ENCODE measurements at places on chromosomes 4 and X.

DNA sequence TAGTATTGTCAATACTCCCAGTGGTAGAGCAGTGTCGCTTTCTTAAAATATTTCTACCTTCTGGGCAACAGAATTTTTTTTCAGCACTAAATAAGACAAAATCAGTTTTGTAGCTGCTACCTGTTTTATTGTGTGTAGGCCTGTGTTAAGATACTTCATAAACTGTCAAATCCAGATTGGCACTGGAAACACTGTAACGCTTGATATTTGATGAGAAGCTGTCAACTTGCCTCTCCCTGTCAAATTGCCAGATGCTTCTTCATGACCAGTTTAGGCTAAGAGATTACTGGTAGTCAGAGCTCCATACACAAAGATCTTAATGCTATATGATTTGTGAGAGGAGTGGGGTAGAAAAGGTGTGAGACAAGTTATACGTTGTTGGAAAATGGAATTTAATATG lies 17.3 kb downstream of the TRAM1L1 start:
- DNase-seq = no peak

- DNase-seq = no peak
Observed at GRCh38 chr4:168844353-168845049, 165.6 kb downstream of the CBR4 start.

DNA sequence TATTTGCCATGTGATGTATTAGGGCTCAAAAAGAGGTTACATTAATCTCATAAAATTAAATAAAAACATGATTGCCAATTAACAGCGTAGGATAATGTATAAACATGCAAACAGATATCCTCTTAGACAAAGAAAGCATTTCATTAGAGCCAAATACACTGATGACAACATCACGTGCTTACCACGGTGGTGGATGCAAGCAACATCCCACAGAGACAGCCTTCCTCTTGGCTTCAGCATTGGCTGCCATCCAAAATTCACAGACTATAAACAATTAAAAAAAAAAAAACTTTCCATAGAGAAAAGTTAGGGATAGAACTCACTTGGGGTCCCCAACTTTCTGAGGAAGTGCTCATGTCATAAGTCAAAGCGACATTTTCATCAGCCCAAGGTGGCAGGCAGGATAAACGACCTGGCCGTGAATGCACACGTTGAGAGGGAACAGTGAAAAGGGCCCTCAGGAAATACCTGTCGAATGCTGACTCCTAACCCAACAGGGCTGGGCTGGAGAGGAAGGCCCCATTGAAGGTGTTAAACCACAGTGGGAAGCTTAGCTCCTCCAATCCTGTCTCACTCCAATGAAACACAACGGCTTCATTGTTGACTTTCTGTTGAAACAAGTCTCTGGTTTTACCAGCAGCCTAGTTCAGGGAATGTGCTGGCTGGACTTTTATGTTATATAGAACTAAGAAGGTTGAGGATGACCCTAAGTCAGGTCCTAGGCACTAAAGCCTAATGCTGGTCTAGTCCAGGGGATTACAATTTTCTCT lies 48.4 kb downstream of the IDS start:
- DNase-seq = no peak

GRCh38 chr4:137700751-137701150 lies 168.5 kb upstream of the PCDH18 start:
- no peak for DNase-seq

- no peak for DNase-seq
Observed at GRCh38 chr4:17155486-17155885, 257.0 kb upstream of the LDB2 start.

GRCh38 chr4:78152795-78153194 lies 95.7 kb downstream of the FRAS1 start:
- DNase-seq = no peak

Measured in AML-193 (cell line).